ENCODE measurements at places on chromosomes 4 and X.

- no peak for DNase-seq
Measured at GRCh38 chr4:163391756-163392155, 48.1 kb downstream of the NPY5R start.

- DNase-seq = no peak
Measured at GRCh38 chr4:180363815-180364214, 1879.4 kb upstream of the TENM3 start.

- DNase-seq = no peak
Measured at GRCh38 chr4:9895333-9895705, 113.9 kb downstream of the DRD5 start.

- no peak for DNase-seq
Measured at GRCh38 chr4:5963611-5964010, 54.6 kb downstream of the C4orf50 start.

DNA sequence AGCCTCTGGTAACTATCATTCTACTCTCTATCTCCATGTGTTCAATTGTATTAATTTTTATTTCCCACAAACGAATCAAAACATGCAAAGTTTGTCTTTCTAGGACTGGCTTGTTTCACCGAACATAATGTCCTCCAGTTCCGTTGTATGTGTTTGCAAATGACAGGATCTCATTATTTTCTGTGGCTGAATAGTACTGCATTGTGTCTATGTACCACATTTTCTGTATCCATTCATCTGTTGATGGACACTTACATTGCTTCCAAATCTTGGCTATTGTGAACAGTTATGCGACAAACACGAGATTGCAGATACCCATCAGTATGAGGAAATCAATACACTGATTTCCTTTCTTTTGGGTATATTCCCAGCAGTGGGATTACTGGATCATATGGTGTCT, 8.4 kb upstream of the LDOC1 start:
- no peak for DNase-seq

DNA sequence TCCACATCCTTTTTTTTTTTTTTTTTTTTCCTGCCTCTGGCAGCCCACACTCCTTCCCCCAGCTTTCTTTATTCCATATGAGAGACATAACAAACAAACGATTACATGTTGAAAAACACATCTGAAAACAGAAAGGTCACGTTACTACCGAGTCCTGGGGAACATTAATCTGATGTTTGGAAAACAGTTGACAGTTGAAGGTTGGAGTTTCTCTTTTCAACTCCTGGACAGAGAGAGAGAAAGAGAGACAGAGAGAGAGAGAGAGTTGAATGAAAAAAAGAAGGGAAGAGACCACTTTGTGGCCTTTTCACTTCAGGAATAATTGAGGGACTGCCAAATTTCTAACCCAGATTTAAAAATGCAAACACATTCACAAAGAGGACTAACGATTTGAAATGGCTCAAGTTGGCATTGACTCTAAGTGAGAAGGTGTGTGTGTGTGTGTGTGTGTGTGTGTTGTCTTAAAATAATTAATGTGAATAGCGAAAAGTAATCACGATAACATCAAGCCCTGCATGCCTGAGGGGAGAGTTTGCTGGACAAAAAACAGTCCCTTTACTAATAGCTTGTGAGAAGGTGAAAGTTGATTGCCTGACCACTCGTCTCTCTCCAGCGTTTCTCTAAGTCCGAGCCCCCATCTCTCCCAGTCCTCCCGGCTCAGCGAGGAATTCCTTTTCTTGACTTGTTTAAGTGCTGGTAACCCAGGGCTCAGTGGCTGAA, 67.3 kb downstream of the FBXO8 start:
- no peak for DNase-seq

GRCh38 chr4:73451404-73451803, 15.4 kb downstream of the AFP start:
- DNase-seq = no peak

DNA sequence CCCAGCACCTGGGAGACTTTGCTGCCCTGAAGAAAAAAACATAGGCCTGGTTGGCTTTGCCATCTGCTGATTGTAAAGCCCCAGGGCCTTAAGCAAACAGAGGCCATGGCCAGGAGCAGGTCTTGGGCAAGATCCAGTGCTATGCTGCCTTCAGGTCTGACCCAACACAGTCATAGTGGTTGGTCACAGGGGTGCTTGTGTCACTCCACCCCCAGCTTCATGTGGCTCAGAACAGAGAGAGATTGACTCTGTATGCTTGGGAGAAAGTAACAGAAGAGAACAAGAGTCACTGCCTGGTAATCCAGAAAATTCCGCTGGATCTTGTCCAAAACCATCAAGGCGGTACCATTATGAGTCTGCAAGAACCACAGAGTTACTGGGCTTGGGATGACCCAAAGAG, 24.4 kb upstream of the SMARCA5 start:
- no peak for DNase-seq

- no peak for DNase-seq
Measured at GRCh38 chrX:12269484-12269883, 131.2 kb downstream of the FRMPD4 start.

DNA sequence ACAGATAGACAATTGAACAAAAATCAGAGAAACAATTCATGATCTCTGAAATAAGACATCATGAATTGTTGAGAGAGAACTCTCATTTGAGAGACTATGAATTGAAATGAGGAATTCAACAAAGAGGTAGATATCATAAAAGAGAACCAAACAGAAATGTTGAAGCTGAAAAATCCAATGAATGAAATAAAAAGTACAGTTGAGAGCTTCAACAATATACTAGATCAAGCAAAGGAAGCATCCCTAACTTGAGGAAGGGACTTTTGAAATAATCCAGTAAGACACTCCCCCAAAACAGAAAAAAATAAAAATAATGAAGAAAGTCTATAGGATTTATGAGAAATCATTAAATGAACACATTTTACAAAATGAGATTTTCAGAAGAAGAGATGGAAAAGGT, 310.0 kb upstream of the PCDH10 start:
- DNase-seq = no peak

GRCh38 chrX:150446151-150446550, 83.0 kb downstream of the MAMLD1 start:
- DNase-seq = no peak

GRCh38 chrX:69138512-69138911, 26.7 kb downstream of the PJA1 start:
- DNase-seq = no peak

DNA sequence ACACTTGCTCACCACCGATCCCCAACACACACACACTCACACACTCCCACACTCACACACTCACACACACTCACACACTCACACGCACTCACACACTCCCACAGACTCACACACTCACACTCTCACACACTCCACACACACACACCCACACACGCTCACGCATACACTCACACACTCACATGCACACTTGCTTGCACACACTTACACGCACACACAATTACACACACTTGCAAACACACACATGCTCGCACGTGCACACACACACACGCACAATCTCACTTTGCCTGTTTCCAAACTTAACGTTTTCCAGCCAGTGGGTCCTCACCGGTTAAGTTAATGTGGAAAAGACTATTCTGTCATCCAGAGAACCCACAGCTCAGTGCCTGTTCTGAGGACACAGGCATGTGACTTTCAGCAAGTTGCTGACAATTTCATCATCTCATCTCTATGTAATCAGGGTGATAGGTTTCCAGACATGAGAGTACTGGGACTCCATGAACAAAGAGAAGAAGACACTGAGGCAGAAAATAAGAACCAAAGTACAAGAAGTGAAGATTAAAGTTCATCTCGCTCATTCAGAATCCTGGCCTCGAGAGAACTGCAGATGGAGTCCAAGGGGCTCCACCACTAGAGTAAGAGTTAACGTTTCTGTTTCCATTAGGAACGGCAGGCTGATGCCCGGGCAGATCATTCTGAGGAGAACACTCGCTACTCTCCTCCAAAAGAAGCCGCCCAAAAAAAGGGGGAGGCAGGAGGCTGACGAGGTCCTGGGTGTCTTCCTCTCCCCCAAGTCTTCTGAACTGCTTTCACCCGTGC, 153.2 kb upstream of the FRG1 start:
- DNase-seq = no peak

DNA sequence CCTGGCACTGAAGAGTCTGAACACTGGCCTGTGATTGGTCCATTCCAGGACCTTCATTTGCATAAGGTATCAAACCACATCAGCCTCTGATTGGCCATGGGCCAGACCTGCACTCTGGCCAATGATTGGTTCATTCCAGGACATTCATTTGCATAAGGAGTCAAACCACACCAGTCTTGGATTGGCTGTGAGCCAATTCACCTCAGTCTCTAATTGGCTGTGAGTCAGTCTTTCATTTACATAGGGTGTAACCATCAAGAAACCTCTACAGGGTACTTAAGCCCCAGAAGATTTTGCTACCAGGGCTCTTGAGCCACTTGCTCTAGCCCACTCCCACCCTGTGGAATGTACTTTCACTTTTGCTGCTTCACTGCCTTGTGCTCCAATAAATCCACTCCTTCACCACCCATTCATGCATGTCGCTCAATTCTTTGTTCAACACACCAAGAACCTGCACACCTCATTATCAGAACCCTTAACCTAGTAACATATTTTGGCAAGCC, 14.2 kb upstream of the HERC5 start:
- no peak for DNase-seq

DNA sequence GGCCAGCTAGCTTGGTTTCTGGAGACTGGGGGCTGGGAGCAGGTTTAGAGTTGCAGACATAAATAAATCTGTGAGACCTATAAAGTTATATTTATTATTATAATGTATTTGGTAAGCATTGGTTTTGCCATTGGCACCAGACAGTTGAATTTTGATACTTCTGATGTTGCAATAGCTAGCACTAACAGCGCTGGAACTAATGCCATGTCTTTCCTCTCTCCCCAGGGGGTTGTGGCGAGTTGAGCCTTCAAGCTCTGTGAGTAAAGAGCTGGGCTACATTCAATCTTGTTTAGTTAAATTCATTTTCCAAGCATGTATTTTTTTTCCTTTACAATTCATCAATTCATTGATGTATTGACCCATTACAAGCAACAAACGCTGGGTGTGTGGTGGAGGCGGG, 358.7 kb upstream of the NR3C2 start:
- DNase-seq = no peak

DNA sequence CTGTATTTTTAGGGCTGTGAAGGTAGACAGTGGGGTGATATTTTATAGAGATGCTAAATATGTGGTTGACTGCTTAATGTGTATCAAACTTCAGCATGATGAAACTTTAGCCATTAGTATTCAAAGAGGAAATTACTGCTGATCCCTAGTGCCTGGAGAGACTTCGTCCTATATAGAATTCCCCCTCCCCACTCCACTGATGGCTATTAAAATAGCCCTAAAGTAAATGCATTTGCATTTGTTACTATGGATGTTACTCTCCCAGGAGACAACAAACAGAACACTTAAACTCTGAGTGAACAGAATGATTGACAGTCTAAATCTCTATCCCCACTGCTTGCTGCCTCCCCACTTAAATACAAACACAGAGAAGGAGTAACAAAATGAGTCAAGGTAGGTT, 39.1 kb downstream of the ADGRL3 start:
- no peak for DNase-seq

DNA sequence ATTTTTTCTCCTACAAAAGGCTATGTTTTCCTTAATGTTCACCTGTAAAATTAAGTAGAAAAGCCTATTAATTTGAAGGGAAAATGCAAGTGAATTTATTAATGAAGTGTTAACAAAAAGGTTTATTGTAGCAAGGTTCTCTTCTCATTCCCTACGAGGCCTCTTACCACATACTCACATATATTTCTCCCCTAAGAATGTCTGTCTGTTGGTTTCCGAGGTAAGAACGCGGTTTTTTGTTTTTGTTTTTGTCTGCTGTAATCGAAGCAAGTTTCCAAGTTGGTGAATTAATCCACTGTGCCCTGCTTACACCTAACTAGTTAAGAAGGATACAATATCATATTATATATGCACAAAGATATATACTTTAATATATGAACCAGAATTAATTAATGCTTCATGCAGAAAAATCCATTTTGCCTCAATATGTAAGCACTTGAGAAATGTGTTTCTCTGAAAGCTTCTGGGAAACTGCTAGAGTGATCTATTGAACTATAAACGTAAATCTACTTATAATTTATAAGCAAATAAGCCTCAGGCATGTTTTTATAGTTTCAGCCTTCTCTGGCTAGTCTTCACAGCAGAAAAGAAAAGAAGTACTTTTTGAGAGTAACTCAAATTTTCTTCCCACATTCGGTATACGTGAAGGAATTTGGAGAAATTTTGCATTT, 120.8 kb downstream of the EGF start:
- no peak for DNase-seq

- DNase-seq = no peak
Measured at GRCh38 chrX:63513825-63514568, 162.9 kb upstream of the SPIN4 start.

GRCh38 chr4:113756005-113756410, 5.5 kb downstream of the CAMK2D start:
- no peak for DNase-seq
